ENCODE measurements at places on chromosomes 1 and 21.

- DNase-seq = no peak
These were observed 71.5 kb downstream of the IFI44 start for GRCh38 chr1:78721136-78721535.

GRCh38 chr1:17181781-17182464, 23.0 kb upstream of the PADI1 start:
- DNase-seq = peak; percentile 17

DNA sequence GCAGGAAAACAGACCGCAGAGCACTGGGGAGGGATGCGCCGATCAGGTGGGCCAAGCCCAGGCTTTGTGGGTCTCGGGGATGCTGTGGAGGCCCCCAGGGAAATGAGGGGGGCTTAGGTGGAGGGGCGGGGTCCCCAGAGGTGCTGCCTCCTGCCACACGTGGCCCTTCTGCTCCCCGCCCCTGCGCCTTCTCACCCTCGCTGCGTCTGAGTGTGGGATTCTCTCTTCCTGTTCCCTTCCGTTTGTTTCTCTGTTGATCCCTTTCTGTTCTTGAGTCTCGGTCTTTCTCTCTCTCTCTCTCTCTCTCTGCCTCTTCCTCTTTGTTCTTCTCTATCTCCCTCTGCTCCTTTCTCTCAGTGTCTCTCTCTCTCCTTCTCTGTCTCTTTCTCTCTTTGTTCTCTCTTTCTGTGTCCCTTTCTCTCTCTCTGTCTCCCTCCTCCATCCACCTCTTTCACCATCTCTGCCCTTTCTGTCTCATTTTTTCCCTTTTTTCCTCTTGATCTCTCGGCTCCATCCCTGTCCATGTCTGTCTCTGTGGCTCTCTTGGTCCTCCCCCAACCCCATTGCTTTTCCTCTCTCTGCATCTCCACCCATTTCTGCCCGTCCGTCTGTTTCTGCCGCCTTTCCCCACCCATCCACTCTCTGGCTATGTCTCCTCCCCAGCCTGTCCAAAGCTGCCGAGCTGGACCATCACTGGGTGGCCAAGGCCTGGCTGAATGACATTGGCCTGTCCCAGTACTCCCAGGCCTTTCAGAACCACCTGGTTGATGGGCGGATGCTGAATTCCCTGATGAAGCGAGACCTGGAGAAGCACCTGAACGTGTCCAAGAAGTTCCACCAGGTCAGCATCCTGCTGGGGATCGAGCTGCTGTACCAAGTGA, 52.4 kb upstream of the TMEM51 start:
- DNase-seq = no peak

DNA sequence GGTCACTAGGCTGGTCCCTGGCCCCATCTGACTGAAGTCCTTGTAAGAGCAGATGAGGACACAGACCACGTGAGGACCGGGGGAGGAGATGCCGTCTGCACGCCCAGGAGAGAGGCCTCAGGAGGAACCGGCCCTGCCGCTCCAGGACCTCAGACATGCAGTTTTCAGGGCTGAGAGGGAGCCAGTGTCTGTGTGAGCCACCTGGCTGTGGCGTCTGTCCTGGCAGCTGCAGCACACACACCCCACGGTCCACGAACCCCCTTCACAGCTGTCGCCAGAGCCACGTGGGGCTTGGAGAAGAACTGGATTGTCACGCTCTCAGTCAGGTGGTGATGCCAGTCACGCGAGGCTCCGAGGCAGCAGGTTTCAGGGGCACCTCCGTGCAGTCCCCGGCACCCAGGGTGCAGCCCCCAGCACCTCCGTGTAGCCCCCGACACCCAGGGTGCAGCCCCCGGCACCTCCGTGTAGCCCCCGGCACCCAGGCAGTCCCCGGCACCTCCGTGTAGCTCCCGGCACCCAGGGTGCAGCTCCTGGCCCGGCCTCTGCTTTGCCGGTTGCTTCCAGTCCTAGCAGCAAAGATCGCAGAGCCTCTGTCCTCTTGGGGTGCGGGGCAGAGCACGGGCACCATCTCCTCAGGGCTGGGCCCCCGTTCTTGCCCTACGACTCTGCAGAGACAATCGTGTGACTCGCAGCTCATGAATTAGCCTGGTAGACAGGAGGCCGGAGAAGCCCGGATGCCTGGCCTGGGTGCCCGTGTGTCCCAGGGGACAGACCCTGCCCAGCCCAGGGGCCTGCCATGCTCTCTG, 19.0 kb upstream of the SUMO3 start:
- DNase-seq = no peak

DNA sequence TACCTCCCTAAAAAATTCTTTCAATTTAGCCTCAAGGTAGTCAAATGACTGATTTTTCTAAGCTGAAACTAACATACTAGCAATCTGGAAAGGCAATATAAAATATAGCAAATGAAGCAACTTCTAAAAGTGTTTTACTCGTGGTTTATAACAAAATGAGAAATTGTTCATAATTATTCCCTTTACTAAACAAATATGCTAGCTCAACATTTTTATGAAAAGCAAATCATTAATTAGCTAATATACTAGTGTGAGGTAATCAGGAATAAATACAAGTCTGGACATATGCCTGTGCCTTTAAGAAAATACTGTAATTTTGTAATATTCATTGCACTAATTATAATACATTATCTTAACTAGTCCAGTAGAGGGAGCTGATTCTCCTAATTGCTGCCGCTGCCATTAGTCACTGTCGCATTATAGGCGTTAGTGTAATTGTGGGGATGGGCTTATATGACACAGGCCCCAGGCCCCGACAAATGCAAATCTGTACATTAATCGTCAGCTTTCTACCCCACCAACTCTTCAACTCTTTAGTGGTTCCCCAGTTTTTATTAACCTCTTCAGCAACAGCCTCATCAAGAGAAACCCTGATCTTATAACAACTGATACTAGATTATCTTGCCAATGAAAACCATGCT, 160.9 kb downstream of the GABPA start:
- DNase-seq = no peak

- no peak for DNase-seq
These were observed 279.5 kb upstream of the NR5A2 start for GRCh38 chr1:199747984-199748383.
